ENCODE measurements at places on chromosomes 7 and 10. TPM values are rescaled to one million over a fixed set of nuclear protein-coding genes. Genes with fewer than 3 reads are reported as not detected.

- H3K4me3 ChIP-seq = no peak overlapping the region
- no peaks in the 10 kb centered on the region for H3K4me1 ChIP-seq
- DNase-seq = no peak
- no peaks in the 10 kb centered on the region for H3K36me3 ChIP-seq
- H3K27me3 ChIP-seq = no peaks in the 10 kb centered on the region
These were observed 253.6 kb downstream of the CCSER2 start for GRCh38 chr10:84581976-84582375.

DNA sequence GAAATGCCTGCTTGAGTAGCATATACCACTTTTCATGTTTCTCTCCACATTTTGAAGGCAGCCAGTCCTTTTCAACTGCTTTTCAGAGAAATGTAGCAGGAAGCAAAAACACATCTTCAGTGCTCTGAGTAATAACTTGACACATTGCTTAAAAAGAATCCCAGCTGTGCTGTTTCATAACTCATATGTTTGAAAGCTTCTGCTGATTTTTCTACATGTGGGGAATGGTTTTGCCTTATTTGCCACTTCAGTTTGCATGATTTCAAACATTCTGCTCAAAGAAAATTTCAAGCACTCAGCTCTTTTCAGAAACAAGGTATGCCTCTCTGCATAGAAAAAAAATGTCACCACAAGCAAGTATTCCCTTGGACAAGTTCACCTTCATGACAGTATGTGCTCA is 732.8 kb downstream of the POM121L12 start:
- no peak for DNase-seq
- H3K4me1 ChIP-seq = no peaks in the 10 kb centered on the region
- no peak overlapping the region for H3K4me3 ChIP-seq
- H3K36me3 ChIP-seq = no peaks in the 10 kb centered on the region
- H3K27ac ChIP-seq = no peak overlapping the region

DNA sequence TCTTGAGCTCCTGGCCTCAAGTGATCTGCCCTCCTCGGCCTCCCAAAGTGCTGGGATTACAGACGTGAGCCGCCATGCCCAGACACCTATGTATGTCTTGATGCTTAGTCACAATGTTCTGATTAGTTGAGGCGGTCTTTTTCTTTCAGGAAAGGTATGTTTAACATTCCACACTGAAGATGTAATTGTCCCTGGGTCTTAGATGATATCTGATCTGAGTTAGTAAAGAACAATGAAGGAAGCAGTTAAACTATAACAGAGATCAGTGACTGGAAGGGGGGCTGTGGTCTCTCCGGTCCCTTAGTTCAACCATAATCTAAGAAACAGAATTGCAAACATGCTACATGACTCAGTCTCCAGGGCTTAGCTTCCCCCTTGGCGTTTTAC is 31.5 kb upstream of the SH2D4B start:
- H3K27ac ChIP-seq = peak overlapping the region; percentile 20
- H3K36me3 ChIP-seq = peaks cover 38% of the 10 kb centered on the region
- no peaks in the 10 kb centered on the region for H3K27me3 ChIP-seq
- H3K4me3 ChIP-seq = no peak overlapping the region
- peaks cover 32% of the 10 kb centered on the region for H3K4me1 ChIP-seq

GRCh38 chr7:106978425-106979420 is 65.8 kb upstream of the PRKAR2B start:
- H3K4me3 ChIP-seq = no peak overlapping the region
- no peaks in the 10 kb centered on the region for H3K36me3 ChIP-seq
- no peak overlapping the region for H3K27ac ChIP-seq
- H3K4me1 ChIP-seq = no peaks in the 10 kb centered on the region
- no peaks in the 10 kb centered on the region for H3K27me3 ChIP-seq
- no peak for DNase-seq

DNA sequence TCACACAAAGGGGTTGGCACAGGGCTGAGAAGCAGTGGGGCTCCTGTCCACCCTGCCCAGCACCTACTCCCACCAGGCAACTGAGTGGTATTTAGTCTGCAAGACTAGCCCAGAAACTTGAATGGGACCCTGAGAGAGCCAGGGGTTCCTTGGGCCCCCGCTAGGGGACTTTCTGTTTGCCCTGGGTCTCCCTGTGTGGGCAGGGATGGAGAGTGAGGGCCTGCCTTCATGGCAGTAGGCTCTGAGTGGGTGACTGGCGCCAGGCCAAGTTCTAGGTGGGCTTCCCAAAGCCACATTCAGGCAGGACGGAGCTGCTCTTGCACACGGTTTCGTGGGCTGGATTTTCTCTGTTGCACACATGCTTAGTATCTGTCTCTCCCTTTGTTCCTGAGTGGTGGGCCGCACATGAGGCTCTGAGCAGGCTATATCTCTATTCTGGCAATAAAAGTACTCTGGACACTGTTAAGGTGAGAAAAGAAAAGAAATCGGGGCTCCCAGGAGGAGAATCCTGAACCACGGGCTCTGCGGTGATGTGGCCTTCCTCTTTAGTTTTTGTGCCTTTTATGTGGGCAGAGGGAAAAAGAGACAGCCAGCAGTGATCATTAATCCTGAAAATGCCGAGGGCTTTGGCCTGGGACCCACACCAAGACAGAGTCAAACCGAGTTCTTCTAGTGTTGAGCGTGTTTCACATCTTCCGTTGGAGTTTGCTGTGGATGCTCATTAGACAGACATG is 26.9 kb downstream of the IL2RA start:
- no peak for DNase-seq
- no peaks in the 10 kb centered on the region for H3K36me3 ChIP-seq
- no peak overlapping the region for H3K27ac ChIP-seq
- no peak overlapping the region for H3K4me3 ChIP-seq
- no peaks in the 10 kb centered on the region for H3K27me3 ChIP-seq
- H3K4me1 ChIP-seq = no peaks in the 10 kb centered on the region

DNA sequence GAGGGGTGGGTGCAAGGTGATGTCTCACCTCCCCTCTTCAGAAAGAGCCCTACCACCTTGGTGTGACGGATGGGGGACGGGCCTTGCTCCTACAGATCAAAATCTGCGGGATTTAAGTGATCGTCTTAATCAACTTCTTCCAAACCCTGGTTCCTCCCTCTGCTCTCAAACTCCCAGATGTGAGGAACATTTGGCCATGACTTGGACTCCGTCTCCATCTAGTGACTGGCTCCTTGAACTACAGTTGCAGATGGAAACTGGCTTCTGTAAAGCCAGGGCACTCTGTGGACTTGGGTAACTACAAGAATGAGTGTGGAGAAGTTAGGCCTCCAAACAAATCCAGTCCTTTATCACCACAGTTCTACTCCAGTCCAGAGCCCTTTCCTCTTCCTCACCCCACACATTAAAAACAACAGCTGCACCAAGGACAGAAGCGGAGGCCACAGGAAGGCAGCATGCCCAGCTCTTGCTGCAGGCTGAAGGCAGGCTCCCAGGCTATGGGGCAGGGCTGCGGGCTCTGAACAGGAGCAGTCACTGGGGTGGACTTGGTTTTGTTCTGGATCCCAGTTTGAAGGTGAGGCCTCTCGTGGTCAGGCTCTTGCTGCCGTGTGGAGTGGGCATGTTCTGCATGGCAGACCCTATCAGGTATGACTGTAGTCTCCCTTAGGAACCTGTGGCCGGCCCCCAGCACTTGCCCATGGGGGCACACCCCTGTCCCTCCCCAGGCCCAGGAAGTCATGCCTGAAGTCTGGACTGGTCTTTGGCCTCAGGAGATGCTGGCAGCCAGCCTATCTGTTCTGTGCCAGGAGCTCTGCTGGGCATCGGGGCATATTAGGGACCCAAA is 79.4 kb downstream of the VWC2 start:
- no peaks in the 10 kb centered on the region for H3K4me1 ChIP-seq
- no peak for DNase-seq
- H3K4me3 ChIP-seq = no peak overlapping the region

Gene RARRES2
- total RNA-seq = 22.0 TPM

GRCh38 chr7:18573410-18574234 is 78.1 kb downstream of the HDAC9 start:
- H3K36me3 ChIP-seq = no peaks in the 10 kb centered on the region
- no peaks in the 10 kb centered on the region for H3K4me1 ChIP-seq
- no peak overlapping the region for H3K4me3 ChIP-seq
- no peak overlapping the region for H3K27ac ChIP-seq
- no peaks in the 10 kb centered on the region for H3K27me3 ChIP-seq

Gene GHRHR
- not detected for total RNA-seq

Gene CTAGE8
- 10.2 TPM for total RNA-seq

GRCh38 chr7:127616724-127617123 is 1.2 kb downstream of the PAX4 start:
- no peak overlapping the region for H3K4me3 ChIP-seq
- H3K36me3 ChIP-seq = no peaks in the 10 kb centered on the region
- H3K27ac ChIP-seq = no peak overlapping the region
- no peaks in the 10 kb centered on the region for H3K27me3 ChIP-seq

DNA sequence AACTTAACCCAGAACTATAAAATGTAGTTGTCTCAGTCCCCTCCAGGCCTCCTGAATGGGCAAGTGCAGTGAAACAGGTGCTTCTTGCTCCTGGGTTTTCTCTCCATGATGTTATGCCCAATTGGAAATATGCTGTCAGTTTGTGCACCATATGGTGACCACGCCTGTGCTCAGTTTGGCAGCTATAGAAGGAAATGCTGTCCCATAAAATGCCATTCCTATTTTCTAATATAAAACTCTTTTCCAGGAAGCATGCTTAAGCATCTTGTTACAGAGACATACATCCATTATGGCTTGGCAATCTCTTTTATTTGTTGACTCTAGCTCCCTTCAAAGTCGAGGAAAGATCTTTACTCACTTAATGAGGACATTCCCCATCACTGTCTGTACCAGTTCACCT is 45.2 kb downstream of the FGFBP3 start:
- H3K4me1 ChIP-seq = no peaks in the 10 kb centered on the region
- no peak overlapping the region for H3K27ac ChIP-seq
- DNase-seq = no peak
- H3K4me3 ChIP-seq = no peak overlapping the region
- H3K36me3 ChIP-seq = no peaks in the 10 kb centered on the region
- no peaks in the 10 kb centered on the region for H3K27me3 ChIP-seq

DNA sequence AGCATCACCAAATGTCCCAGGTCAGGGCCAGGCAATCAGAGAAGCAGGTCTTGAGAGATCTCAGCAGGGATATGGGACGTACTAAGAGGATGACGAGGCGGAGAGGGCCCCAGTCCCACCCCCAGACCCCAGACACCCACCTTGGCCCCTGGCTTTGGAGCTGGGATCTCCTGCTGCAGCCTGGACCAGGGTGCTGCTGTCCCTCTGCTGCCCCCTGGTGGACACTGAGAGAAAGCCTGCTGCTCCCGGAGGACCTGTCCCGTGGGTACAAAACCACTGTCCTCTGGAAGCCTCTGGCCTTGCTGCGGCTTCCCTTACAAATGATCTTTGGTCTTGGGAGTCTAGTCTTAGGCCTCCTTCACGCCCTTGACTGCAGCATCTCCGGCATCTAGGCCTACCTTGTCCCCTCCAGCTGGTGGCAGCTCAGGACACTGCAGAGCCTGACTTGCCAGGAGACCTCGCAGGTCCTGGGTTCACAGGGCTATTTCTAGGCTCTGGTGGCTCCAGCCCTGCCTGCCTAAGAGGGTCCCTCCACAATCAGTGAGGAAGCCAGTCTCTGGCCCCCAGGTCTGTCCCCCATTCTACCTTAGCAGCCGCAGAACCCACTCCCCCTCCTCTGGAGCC is 97.1 kb downstream of the RGS10 start:
- H3K4me1 ChIP-seq = no peaks in the 10 kb centered on the region
- no peaks in the 10 kb centered on the region for H3K27me3 ChIP-seq
- no peak overlapping the region for H3K27ac ChIP-seq
- DNase-seq = peak; percentile 81
- peaks cover 18% of the 10 kb centered on the region for H3K36me3 ChIP-seq
- no peak overlapping the region for H3K4me3 ChIP-seq

Gene ITPRID1
- 1.2 TPM for total RNA-seq

GRCh38 chr10:103917302-103918052 is 507 bp downstream of the STN1 start:
- peaks cover 18% of the 10 kb centered on the region for H3K4me1 ChIP-seq
- H3K27ac ChIP-seq = peak overlapping the region; percentile 99

Data from Peyer's patch (tissue), 4 donors.